Uterine smooth muscle cell (primary cell): ENCODE measurements at places on chromosomes 4 and X. TPM values are rescaled to one million over a fixed set of nuclear protein-coding genes. Genes with fewer than 3 reads are reported as not detected.

Gene VEGFC
- 45.3 and 48.4 TPM in 2 replicates for total RNA-seq

Gene ADRA2C
- total RNA-seq = 1.2 and 1.5 TPM in 2 replicates

Gene FRAS1
- 1.3 and 3.1 TPM in 2 replicates for total RNA-seq

Gene SMIM31
- not detected in 2 replicates for total RNA-seq

Gene WNK3
- 0.44 and 0.87 TPM in 2 replicates for total RNA-seq

Gene SCRG1
- 0.33 and 1.1 TPM in 2 replicates for total RNA-seq

Gene SLC25A6
- 163 and 166 TPM in 2 replicates for total RNA-seq

Gene GUCY1B1
- total RNA-seq = 4.1 and 4.4 TPM in 2 replicates

Gene RNF175
- total RNA-seq = 0.11 and 0.25 TPM in 2 replicates

Gene SORBS2
- 0.44 and 3.1 TPM in 2 replicates for total RNA-seq

Gene GPAT3
- 30.2 and 47.6 TPM in 2 replicates for total RNA-seq

Gene RGN
- total RNA-seq = 2.9 and 6.7 TPM in 2 replicates

Gene BGN
- 9.0 and 27.9 TPM in 2 replicates for total RNA-seq

Gene GLRB
- 15.4 and 18.9 TPM in 2 replicates for total RNA-seq

Gene SULT1B1
- 0.12 and 0.66 TPM in 2 replicates for total RNA-seq

Gene SRPX
- total RNA-seq = 154 and 172 TPM in 2 replicates

Gene RELL1
- total RNA-seq = 85.8 and 90.5 TPM in 2 replicates

Gene C4orf36
- 0.77 and 2.1 TPM in 2 replicates for total RNA-seq

Gene GLOD5
- total RNA-seq = not detected in 2 replicates
